Left hindlimb (tissue), 1 donor: ENCODE measurements at places on chromosomes 2 and 18.

- no peak for DNase-seq
Measured at GRCh38 chr2:78585871-78586270, 439.6 kb upstream of the REG3G start.

DNA sequence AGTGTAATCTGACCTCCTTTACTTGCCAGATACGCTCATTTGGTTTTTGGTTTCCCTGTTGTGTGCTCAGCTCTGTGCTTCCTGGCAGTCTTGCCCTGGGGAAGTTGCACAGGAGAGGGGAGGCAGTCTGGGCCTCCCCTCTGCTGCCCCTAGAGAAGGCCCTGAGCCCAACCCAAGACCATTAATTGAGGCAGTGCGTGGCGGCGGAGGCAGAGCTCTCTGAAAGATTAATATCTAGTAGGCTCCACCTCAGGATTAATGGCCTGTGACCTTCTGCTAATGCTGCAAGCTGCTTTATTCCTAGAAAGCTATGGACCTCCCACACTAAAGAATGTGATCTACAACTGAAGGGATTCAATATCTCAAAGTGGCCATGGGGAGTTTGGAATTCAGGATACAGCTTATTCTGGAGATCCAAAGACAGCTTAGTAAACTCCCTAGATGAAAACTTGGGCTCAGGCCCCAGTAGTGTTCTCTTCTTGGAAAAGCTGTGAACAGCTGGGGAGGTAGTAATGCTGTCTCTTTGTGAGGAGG is 41.4 kb upstream of the MAPRE2 start:
- DNase-seq = peak; percentile 51

DNA sequence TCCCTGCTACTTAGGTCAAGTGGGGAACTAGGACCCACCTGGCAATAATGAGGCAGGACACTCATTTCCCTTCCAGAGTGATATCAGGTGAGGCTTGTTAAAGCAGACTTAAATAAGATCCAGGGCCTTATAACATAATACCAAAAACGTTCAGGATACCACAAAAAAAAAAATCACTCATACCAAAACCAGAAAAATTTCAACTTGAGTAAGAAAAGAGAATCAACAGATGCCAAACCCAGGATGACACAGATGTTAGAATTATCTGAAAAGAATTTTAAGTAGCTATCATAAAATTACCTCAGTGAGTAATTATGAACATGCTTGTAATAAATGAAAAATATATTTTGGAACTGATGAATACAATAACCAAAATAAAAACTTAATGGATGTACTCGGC is 255.6 kb upstream of the OSR1 start:
- DNase-seq = no peak

DNA sequence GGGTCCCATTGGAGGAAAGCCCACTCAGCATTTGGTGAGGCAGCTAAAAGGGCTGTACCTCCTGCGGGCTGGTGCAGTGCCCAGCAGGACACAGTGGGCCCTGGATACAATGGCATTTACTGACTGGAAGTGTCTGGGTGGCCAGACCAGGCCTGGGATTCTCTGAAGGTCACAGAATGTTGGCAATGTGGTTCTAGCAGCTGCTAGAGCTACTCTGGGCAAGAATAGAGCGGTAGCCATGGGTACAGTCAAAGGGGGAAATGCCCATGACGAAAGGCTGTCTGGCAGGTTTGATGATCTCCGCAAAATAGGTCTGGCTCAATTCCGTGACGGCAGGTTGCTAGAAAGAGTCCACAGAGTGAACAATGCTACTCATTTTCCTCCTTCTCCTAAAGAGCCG is 241.8 kb downstream of the AFF3 start:
- peak; percentile 44 for DNase-seq

DNA sequence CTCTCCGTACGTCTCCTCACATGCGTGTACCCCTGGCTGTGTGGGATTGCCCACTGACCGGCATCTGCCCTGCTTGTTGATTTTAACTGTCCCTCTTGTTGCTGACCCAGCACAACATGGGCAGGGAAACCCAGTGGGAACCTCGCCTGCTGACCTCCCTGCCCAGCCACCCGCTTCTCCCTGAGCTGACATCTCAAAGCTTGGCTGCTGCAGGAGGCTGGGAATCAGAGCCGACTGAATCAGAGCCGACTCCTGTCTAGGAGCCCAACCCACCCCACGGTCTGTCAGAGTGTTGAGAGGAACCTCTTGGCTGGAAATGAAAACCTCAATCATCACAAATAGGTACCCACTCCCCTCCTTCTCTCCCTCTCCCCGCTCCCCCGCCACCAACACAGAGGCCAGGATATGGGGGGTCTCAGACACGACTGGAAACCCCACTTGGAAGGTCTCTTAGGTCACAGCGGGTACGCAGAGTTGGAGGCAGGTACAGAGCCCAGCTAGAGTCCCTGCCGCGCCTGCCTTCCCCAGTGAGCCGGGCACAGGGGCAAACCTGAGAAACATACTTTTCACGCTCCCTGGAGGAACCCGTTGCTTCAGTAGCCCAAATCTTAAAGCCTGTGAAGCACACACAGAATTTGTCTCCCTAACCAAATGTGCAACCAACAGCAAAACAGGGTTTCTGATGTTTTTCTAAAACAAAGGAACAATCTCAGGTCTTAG is 784 bp downstream of the EDAR start:
- no peak for DNase-seq
